ENCODE measurements at places on chromosomes 6 and 20.

DNA sequence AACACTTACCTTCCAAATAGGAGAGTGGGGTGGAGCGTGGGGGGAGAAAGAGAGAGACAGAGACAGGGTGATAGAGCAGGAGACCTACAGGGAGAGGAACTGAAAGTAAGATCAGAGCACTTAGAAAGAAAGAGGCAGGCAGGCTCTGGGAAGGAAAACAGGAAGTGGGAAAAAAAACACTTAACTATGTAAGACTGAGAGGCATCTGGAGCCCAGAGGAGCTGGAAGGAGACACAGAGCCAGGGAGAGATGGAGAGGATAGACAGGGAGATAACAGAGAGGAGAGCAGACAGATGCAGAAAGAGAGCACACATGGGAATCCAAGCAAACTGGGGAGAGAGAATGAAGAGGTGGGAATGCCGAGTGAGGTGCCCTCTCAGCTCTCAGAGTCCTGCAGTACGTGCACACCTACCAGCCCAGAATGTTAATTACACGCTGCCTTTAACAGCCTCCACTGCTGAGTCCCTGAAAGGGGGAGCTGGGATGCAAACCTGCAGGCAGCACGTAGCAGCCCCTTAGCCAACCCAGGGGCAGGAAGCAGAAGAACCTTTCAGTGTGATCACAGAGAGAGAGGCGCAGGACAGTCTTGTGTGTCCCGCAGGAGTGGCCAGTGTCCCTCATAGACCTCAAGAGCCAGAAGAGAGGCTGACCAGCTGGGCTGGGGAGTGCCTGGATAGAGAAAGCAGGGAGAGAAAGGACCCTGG lies 132.7 kb upstream of the LRFN2 start:
- no peak for DNase-seq

DNA sequence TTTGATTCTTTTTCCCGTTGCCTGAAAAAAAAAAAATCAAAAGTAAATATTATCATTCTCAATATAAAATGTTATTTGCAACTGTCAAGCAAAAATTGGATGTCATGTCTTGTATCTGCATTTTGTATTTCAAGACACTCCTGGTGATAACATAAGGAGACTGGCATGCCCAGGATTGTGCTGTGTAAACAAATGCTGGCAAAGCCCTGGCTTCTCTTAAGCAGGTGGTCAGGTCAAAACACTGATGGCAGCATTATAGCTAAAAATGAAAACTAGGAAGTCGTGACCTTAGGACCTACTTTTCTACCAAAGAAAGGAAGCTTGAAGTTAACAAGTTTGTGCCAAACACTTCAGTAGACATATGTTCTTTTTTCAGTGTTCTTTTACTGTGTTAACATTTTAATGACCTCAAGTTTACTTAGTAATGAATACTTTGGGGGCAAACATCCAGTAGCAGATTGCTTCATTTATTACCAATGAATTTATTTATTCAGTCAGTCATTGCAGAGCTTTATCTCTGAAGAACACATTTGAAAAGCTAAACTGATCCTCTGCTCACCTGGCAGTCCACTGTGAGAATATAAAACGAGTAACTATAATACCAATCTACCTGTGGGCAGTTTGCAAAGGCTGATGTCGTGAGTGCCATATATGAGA lies 243.1 kb upstream of the FLRT3 start:
- DNase-seq = no peak

DNA sequence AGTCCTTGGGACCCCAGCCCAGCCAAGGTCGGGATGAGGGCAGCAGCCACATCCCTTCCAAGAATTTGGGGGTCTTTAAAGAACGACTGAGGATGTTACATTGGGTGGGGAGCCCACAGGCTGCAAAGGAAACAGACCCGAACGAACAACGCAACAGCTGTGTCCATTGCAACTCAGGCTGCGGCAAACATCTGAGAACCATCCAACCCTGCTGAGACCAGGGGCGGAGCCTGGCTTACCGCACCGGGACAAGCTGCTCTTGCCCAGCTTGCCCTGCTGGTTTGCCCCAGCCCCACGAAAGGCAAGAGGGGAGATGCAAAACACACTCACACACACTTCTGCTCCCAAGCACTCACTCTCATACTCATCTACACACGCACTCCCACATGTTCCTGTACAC lies 21.5 kb upstream of the TAF4 start:
- DNase-seq = no peak

- DNase-seq = no peak
Observed at GRCh38 chr6:99589290-99589672, 17.4 kb upstream of the PRDM13 start.

- no peak for DNase-seq
Observed at GRCh38 chr20:61306937-61307475, 54.9 kb downstream of the CDH4 start.

DNA sequence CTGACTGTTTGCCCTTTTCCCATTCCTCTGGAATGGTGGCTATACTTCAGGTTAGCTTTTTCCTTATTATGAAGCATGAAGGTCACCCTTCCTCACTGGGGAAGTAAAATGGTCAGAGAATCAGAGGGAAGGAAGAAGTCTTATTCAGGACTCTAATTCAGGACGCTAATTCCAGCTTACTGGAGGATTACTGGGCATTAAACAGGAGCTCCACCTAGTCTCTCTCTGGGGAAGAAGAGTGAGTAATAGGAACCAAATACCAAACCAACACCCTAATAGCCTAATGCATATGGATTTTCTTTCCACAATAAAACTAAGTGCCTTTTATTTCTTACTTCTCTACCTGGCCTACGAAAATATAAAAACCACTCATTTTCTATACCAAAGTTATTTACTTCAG lies 10.1 kb downstream of the CRISP1 start:
- no peak for DNase-seq

DNA sequence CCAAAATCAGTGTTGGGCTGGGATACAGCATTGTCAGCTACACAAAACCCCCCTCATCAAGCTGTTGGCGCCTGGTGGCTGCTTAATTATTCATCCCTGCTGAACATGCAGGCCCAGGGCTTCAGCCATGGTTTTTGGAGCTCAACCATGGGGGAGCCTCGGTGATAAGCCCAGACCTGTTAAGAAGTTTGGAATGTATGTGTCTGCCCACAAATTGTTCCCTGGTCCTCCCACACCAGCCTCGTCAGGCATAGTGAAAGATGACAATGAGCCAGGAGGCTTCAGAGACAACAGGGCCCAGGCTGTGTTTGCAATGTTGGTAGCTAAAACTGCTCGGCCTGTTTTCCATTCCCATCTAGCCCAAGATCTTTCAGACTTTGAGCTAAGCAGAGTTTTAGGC lies 34.8 kb upstream of the SIRPA start:
- DNase-seq = no peak

DNA sequence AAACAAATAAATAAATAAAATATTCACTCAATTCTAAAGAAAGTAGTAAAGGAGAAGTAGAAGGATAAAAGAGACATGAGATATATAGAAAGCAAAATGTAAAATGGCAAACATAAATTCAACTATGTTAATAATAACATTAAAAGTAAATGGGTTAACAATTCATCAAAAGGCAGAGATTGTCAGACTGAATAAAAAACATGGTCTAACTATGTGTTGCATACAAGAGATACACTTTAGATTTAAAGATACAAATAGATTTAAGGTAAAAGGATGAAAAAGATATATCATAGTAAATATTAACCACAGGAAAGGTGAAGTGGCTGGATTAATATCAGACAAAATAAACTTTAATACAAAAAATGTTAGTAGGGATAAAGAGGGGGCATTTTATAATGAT lies 35.8 kb upstream of the PDE10A start:
- no peak for DNase-seq

- no peak for DNase-seq
Observed at GRCh38 chr6:36054415-36054814, 26.8 kb downstream of the MAPK14 start.

DNA sequence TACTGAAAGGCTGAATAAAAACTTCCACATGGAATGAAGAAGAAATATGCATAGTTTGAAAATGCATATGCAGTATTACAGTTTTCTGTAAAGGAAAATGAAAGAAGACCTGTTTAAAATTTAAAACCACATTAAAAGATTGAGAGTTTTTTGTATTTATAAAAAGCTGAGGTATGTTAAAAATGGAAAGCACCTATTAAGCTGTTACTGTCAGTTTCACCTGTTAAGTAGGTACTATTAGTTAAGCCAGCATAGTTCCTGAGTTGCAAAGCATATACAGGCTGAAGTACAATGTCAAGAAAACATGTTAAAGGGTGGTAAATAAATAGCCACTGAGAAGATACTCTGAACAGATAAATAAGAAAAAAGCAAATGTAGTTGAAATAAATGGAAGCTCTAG lies 69.9 kb downstream of the ATXN1 start:
- DNase-seq = no peak

- no peak for DNase-seq
Observed at GRCh38 chr6:169034516-169035167, 219.0 kb downstream of the THBS2 start.

- DNase-seq = no peak
Observed at GRCh38 chr20:40085513-40085912, 603.5 kb downstream of the MAFB start.

DNA sequence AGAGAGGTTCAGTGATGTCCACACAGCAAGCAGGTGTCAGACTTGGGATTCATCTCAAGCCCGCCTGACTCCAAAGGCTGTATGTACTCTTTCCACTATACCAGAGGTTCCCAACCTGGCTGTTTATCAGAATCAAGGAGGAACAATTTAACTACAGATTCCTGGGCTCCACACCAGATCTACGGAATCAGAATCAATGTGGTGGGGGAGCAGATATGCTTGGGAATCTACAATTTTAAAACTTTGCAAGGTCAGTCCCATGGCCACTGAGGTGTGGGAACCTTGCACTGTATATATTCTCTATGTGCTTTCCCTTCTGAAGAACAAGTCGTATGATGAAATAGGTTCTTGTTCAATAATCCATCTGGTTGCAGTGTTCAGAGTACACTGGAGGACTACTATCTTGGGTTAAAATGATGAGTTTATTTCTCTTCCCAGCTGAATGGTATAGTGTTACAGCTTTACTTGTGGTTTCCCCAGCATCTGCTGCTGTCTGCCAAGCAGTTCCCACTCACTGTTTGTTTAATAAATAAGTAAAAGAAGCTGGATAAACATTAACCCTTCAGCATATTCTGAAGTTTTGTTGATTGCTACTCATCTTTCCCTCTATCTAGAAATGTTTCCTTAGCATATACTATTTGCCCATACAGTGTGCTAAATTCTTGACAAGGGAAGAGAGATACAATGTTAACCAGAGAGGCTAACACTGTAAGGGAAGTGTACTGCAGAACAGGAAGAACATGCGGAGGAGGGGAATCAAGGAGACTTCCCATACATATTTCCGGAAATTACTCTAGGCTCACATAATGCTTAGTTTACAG lies 9.9 kb downstream of the TTI1 start:
- DNase-seq = no peak

Data from vagina (tissue), 2 donors.